ENCODE measurements at places on chromosomes 7 and 10.
A peak's percentile ranks its signal among the peaks of the same experiment; 100 is the strongest.

- no peak for DNase-seq
Measured at GRCh38 chr7:12586271-12586670, 15.8 kb downstream of the SCIN start.

DNA sequence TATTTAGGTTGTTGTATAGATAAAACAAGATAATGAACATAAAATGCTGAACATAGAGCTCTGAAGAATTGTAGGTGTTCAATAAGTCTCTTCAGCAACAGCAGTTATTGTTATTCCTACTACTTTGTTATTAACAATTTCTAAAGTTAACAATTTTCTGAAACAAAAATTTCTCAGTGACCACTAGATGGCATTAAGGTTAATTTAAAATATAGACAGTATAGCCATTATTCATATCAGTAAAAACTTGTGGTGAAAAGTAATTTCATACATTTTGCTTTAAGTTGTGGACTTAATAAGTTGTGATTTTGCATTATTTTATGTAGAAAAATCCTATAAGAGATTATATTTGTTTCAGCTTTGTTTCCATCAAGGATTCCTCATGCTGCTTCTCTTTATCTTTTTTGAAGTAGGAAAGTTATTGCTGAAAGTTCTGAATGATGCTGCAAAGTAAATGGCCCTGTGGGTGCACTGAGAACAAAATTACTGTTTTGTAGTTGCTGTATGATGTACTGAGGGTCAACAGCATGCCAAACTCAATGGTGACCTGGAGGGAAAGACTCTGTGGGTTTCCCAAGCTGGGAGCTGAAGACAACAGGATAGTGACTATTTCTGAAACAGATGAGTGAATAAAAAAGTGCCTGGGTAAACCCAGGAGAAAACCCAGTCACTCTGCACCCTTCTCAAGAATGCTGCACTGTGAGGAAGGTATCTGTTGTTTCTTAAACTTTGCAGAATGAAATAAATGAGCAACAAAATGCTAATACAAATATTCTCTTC is 253.6 kb downstream of the KIF20B start:
- no peak for DNase-seq

- peak; percentile 34 for DNase-seq
Measured at GRCh38 chr10:93542358-93542791, 24.1 kb upstream of the FFAR4 start.

DNA sequence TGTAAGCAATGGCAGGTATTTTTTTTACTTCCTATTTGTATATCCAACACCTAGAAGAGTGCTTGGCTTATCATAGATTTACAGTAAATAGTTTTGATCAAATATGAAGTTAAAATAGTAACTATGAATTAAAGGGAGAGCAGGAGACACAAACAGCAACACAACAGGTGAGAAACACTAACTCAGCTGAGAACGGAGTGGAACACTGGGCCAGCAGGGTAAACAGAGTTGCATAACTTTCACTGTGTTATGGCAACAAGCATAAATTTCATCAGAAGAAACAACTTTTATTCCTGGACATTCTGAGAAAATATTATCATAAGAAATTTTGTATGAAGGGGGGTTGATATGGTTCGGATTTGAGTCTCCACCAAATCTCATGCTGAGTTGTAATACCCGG is 52.2 kb upstream of the SMIM30 start:
- no peak for DNase-seq

GRCh38 chr10:13440185-13441061 is 88.4 kb downstream of the BEND7 start:
- DNase-seq, result peak; percentile 15

GRCh38 chr7:24298696-24299095 is 14.7 kb downstream of the NPY start:
- DNase-seq, result no peak

GRCh38 chr10:70124415-70124814 is 8.2 kb downstream of the AIFM2 start:
- no peak for DNase-seq

DNA sequence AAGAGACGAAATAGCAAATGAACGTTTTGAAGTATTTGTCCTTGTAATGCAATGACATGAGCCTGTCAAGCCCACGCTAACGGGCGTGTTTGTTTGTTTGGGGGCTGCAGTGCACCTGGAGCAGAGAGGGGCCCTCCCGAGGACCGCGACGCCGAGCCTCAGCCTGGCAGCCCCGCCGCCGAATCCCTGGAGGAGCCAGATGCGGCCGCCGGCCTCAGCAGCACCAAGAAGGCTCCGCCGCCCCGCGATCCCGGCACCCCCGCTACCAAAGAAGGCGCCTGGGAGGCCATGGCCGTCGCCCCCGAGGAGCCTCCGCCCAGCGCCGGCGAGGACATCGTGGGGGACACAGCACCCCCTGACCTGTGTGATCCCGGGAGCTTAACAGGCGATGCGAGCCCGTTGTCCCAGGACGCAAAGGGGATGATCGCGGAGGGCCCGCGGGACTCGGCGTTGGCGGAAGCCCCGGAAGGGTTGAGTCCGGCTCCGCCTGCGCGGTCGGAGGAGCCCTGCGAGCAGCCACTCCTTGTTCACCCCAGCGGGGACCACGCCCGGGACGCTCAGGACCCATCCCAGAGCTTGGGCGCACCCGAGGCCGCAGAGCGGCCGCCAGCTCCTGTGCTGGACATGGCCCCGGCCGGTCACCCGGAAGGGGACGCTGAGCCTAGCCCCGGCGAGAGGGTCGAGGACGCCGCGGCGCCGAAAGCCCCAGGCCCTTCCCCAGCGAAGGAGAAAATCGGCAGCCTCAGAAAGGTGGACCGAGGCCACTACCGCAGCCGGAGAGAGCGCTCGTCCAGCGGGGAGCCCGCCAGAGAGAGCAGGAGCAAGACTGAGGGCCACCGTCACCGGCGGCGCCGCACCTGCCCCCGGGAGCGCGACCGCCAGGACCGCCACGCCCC is 118.5 kb downstream of the CYTH3 start:
- DNase-seq, result no peak

DNA sequence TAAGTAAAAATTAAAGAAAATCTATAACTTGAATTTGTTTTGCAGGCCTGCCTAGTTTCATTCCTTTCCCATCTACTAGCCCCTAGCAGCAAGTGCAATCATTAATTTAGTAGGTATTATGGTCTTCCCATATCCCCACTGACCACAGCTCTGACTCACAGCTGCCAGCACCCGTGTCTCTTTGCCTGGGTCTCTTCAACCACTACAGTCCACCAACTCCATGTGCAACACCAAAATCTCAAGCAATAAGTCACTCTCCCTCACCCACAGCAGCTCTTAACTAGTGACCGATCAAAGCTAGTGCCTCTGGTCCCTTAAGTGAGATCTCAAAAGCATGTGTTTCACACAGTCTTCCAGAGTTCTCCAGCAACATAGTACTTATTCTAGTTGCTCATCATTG is 26.0 kb upstream of the THSD7A start:
- DNase-seq, result no peak

DNA sequence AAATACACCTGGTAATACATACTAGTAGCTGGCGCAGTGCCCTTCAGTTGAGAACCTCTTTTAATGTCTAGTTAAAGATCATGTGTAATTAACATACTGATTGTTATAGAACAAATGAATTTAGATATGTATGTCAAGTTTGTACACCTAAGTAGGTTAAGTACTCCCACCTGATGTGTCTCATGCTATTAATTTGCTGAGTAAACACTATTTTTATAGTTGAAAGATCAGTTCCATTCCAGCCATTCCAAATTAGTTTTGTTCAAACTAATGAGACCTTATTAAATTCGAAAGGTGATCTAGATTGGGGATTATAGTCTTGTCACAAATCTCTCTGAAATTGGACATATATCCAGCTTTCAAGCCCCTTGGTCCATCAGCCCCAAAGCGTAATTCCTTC is 710.0 kb downstream of the LRMDA start:
- no peak for DNase-seq

DNA sequence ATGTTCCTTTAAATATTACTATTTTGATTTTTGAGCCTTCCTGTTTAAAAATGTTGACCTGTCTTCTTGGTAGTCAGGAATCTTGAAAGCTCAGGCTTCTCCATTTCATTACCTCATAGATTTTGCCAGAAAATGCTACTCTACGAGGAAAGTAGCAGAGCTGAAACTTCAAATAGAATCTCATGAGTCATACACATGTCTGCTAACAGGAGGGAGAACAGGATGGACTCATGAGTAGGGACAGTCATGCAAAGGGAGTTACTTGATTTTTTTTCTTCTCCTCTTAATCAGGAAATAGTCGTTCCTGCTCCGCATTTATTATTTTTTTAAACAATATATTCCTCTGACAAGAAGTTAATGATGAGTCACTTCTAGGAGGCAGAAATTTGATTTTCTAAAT is 37.0 kb upstream of the MINDY3 start:
- DNase-seq, result peak; percentile 11

- DNase-seq, result no peak
Measured at GRCh38 chr7:69989551-69989950, 391.3 kb downstream of the AUTS2 start.

- DNase-seq, result no peak
Measured at GRCh38 chr7:101782476-101782875, 35.0 kb upstream of the CUX1 start.

- DNase-seq, result no peak
Measured at GRCh38 chr10:96641396-96642295, 54.8 kb upstream of the TM9SF3 start.

GRCh38 chr10:118723466-118723865 is 31.3 kb downstream of the CACUL1 start:
- peak; percentile 71 for DNase-seq

- no peak for DNase-seq
Measured at GRCh38 chr10:131195116-131195515, 116.4 kb downstream of the TCERG1L start.

DNA sequence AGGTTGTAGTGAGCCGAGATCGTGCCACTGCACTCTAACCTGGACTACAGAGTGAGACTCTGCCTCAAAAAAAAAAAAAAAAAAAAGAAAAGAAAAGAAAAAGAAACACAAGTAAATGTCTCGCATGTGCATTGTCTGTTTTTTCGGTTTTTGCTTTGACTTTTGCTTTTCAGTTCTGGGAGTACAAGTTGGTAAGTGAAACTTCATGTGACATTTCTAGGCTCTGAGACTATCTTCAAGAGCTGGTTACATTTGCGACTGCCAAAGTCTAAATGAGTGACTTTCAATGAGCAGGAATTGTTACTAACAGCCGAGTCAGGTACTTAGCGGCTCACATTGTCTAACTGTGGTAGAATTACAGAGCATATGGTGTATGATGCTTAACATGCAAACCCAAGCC is 107.0 kb upstream of the CELF2 start:
- DNase-seq, result no peak

DNA sequence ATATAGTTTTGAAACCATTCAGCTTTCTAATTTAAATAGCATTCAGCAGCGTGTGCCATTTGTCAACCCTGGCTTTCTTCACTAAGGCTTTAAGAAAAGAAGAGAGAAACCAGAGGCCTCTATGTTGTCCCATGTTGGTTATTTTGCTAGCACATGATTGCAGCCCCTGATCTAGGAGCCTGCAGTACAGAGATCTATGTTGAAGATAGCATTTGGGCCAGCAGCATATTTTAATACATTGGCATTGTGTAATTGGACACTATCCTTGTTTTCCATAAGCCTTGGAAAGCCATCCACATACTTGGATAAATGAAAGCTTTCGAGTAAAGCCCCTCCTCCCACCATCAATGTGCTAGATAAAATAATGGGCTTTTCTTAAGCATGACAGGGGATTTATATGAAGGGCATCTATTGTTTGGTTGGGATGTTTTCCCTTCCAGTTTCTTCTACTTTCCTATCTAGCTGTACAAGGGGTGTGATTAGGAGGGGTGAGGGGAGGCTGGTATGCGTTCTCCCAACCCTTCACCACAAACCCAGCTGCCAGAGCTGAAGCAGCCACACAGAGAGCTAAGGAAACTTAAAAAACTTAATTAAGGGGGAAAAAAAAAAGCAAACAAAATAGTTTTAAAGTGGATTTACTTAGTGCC is 23.1 kb upstream of the SDHAF3 start:
- no peak for DNase-seq

GRCh38 chr10:108852211-108852610 is 1071.1 kb downstream of the XPNPEP1 start:
- no peak for DNase-seq

- no peak for DNase-seq
Measured at GRCh38 chr10:74380795-74381194, 229.8 kb downstream of the ADK start.

DNA sequence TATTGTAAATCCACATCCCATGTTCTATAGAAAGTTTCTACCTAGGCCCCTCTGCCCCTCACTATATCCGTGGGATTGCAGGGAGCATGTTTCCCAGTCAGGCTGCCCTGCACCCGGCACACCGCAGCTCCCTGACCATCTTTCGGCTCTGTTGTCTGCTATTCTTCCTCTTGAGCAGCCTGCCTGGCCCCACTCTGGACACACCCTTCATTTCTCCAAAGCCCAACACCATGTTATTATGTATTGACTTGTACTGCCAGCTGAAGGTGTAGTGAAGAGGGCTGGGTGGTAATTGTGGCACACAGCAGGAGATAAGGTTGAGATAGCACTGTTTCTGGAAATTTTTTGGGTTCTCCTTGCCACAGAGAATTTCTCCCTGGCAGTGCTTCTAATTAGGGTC is 9.8 kb downstream of the LRMDA start:
- DNase-seq, result no peak

GRCh38 chr10:9262770-9263169 is 1208.3 kb downstream of the GATA3 start:
- no peak for DNase-seq

DNA sequence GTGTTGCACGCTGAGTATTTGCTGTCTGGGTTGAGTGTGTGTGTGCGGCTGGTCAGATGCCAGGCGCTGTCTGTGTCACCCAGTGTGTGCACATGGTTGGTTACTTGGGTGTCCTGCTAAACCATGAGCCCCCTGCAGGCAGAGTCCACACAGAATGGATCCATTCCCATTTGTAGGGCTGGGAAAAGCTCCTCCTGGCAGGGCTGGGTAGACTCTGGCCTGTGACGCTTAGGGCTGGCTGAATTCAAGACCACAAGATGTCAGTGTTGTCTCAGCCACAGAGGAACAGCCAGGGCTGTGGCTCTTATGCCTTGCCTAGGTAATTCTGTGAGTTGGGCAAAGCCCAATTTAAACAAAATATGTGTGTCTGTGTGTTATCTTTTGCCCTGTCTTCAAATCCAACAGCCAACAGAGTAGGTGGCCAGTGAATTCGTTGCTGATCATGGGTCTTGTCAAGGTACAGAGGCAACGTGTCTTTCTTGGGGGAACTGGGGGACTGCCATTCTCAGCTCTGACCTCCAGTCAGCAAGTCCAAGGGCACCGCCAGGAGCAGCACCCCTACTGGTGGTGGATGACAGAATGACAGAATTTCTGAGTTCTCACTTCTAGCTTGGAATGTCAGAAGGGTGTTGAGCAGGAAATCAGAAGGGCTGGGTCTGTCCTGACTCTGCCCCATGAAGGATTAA is 285.1 kb downstream of the CCSER2 start:
- DNase-seq, result no peak

- DNase-seq, result no peak
Measured at GRCh38 chr7:86929293-86930109, 130.0 kb downstream of the ELAPOR2 start.
